ENCODE measurements at places on chromosomes 6 and 20.

DNA sequence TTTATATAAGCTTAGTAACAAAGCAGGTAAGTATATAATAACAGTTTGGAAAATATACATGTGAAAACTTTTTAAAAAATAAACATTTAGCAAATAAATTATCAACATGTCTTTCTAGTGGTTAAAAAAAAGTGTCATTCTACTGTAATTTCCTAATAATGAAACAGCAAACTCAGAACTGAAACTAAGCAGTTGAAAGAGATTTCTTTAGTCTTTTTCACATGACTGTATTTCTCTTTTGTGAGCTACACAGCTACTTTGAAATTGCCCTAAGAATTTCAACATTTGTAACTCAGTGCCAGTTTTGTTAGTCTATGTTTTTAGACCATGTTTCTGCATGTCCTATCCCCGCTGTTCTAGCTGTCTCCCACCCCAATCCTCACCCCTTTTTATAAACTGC is 28.4 kb upstream of the SDHAF4 start:
- DNase-seq: no peak

- peak; percentile 6 for DNase-seq
These were observed 312.1 kb upstream of the DEFB112 start for GRCh38 chr6:50361641-50362331.

DNA sequence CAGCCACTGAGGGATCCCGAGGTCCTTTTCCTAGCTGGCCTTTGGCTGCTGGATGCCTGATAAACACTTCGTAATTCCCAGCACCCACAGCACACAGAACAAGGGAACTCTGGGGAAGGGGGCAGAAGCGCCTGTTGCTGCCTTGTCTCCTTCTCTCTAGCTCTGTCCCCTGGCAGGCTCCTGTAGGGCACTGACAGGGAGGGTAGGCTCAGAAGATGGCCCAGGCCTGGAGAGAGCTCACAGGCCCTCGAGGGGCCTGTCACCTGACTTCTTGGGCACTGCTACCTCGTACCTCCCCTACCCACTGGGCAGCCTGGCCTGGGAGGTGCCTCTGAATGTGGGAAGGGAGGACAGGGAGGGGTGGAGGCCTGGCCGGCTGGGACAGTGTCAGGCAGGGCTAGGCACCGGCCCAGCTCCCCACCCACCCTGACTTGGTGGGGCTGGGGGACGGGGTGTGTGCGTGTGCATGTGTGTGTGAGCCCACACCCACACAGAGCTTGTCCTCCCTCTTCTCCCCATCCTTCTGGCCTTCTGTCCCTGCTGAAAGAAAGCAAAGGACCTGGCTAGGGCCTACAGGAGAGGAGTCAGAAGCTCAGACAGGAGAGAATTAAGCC is 18.1 kb downstream of the C6orf132 start:
- no peak for DNase-seq

GRCh38 chr20:38729767-38730166 is 5.5 kb downstream of the SLC32A1 start:
- no peak for DNase-seq

DNA sequence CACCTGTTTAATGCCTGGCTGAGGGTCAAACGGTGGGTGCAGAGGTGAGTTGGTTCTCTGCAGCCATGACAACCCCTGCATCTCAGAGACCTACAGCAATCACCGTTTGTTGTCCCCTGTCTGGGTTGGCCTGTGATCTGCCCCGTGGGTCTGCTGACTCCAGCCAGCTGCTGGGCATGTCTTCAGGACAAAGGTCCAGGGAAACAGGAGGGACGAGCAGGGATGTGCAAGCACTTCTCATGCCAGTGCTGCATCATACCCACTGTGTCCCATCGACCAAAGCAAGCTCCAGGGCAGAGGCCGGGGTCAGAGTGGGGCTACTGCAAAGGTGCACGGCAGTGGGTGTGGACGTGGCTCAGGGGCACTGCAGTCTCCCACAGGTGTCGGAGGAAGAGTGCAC is 150.2 kb downstream of the PHACTR3 start:
- DNase-seq: no peak

- no peak for DNase-seq
These were observed 109.8 kb downstream of the BACH2 start for GRCh38 chr6:90186637-90187371.

All from fibroblast of skin of back (primary cell).